ENCODE measurements at places on chromosomes 3 and 15.

- DNase-seq, result no peak
Measured at GRCh38 chr15:50959717-50960116, 51.2 kb downstream of the AP4E1 start.

DNA sequence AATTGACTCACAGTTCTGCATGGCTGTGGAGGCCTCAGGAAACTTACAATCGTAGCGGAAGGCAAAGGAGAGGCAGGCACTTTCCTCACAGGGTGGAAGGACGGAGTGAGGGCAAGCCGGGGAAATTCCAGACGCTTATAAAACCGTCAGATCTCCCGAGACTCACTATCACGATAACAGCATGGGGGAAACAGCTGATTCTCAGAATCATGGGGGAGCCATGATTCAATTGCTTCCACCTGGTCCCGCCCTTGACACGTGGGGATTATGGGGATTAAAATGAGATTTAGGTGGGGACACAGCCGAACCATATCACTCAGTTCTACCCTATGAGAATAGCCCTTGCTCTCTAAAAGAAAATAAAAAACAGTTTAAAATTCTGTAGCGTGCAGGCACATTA lies 13.4 kb upstream of the SYNPR start:
- DNase-seq, result no peak

DNA sequence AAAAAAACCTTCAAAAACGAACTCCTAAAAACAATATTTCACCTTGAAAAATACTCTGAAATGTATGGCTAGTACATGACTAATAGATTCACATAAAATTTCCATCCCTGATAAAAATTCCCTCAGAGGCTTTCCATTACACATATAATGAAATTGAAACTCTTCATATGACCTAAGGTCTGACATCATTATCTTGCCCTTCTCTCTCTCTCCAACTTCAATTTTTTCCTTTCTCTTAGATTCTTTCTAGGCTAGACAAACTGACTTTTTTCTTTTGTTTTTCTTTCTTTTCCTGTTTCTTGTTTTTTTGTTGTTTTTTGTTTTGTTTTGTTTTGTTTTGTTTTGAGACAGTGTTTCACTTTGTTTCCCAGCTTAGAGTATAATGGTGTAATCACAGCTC lies 1220.5 kb downstream of the ROBO2 start:
- no peak for DNase-seq

DNA sequence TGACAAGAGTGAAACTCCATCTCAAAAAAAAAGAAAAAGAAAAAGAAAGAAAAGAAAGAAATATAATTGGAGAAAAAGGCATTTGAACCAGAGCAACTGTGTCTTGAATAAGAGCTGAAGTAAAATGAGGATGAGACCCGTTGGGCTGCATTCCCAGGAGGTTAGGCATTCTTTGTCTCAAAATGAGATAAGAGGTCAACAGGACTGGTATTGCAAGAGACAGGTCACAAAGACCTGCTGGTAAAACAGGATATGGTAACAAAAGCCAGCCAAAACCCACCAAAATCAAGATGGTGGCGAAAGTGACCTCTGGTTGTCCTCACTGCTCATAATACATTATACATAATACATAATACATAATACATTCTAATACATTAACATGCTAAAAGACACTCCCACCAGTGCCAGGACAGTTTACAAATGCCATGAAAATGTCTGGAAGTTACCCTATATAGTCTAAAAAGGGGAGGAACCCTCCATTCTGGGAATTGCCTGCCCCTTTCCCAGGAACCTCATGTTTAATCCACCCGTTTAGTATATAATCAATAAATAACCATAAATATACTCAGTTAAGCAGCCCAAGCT lies 8.6 kb upstream of the TIPIN start:
- no peak for DNase-seq

DNA sequence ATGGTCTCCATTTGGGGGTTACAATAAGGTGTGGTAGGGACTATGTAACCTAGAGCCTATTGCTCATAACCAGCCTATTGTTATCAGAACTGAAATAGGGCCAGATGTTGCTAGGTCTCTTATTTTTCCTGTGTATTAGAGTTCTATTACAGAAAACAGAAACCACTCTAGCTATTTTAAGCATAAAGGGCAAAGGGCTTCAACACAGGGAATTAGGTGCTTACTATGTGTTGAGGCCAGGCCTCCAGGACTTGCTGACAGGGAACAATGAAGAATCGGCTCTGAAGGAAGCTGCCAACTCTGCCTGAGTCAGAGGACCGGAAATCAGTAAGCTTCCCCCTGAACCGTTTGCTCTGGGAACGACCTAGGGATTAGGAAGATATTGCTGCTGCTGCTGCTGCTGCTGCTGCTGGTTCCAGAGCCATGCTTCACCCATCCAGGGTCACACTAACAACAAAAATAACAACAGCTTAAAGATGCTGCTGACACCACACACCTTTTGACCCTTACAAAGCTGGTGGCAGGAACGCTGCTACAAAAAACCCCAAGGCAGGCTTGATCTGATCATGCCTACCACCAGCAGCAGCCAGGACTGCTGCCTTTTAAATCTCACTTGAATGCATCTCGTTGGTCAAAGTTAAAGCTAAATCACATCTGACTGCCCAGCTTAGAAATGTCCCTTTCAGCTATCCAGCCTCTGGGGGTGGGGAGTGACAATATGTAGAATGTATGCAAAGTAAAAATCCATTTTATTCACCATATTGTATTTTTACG lies 276.9 kb upstream of the IL12A start:
- no peak for DNase-seq

- DNase-seq, result no peak
Measured at GRCh38 chr3:47016086-47016933, 36.8 kb downstream of the NBEAL2 start.

DNA sequence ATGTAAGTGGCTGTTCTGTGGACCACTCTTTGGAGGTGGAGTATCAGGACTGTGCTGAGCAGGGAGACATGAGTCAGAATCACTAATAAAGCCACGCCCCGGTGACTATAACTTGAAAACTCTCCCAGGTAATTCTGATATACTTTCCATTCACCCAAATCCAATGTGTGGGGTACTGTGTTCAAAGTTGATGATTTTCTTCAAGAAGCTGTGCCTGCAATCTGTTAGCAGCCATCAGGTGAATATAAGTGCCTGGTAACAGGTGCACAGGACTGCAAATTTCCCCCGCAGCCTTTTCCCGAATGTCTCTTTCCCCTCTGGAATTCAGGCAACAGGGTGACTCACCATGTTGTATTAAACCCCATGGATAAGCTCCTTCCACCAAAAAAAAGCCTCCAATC lies 17.0 kb downstream of the MAGI1 start:
- no peak for DNase-seq

GRCh38 chr3:52006820-52007133 lies 11.1 kb upstream of the RPL29 start:
- no peak for DNase-seq

DNA sequence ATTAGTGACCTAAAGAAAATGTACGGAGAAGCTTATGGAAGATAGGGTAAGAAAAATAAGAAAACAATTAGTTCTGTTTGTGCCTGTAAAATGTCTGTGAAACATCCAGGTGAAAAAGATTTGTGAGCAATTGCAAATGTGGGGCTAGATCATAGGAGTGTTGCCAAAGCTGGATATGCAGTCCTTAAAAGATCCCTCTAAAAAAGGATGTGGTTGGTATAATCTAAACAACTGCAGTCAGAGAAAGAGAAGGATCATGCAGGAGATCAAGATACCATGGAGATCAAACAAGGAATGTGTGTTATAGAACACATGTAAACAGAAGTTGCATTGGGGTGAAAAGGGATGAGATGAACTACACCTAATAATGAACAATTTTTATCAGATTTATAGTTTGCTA lies 116.8 kb downstream of the ALCAM start:
- DNase-seq, result no peak

DNA sequence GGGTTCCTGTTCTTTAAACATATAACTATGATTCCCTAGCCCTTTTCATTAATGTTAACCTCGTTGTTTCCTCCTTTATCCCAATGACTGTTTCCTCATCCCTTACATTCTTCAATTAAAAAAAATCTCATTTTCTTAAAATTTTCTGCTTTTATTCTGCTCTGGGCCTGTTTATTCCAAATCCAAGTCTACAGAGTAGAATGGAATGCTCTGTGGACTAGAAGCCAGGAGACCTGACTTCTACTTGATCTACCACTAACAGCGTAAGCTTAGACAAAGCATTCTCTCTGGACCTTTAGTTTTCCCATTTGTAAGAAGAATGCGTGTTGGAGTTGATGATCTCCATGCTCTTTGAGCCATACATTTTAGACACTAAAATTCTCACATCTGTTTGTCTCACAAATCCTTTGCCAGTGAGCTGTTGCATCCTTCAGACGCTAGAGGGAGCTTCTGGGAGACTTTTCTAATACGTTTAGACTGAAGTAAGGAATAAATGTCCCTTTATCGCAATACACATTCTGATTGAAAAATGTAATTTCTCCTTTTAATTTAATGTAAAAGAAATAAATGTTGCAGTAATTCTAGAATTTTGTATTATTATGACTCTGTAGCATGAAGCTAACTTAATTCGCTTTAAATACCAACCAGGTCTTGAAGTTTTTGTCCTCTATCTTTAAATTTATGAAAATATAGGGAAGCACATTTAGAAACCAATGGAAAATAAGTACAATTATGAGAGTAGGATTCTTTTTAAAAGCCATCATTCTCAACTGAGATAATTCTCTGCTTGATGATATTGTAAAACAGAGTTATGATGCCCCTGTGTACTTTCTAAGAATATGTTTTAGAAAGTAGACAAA lies 21.7 kb upstream of the GMNC start:
- DNase-seq, result peak; percentile 76

DNA sequence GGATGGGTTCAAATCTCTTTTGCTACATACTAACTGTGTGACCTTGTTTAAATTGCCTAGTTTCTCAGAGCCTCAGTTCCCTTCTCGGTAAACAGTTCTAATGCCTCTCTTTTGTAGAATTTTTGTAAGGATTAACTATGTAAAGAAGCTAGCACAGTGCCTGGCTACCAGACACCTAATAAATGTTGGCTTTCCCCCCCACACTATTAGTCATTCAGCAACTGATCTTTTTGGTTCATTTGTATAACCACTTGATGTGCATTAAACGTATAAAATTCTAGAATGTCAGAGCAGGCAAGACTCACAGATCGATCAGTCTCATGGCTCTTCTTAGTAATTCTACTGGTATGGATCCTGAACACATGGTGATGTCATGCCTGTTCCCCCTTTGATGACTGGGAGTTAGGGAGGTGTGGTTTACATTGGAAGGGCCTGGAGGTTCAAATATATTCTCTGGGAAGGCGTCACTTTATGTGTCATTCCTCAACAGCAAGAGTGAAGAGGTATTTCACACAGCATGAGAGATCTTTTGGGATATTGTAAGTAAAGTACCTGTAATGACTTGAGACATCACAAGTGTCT lies 6.5 kb downstream of the TAGLN3 start:
- no peak for DNase-seq

GRCh38 chr15:59917504-59918157 lies 86.5 kb upstream of the FOXB1 start:
- DNase-seq, result peak; percentile 68

DNA sequence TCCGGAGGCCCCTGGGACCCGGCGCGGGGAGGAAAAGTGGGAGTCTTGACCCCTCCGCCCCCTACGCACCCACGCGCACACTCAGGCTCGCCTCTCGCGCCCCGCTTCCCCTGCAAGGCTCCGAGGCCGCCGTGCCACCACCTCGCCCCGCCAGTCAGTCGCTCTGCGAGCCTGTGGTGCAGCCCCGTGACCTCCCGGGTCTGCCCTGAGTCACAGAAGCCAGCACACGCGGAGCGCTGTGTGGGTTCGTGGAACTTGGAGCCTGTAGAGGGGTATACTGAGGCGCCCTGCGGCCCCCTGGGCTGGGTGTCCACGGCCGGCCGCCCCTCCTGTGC lies 380 bp upstream of the ALS2CL start:
- DNase-seq, result no peak

DNA sequence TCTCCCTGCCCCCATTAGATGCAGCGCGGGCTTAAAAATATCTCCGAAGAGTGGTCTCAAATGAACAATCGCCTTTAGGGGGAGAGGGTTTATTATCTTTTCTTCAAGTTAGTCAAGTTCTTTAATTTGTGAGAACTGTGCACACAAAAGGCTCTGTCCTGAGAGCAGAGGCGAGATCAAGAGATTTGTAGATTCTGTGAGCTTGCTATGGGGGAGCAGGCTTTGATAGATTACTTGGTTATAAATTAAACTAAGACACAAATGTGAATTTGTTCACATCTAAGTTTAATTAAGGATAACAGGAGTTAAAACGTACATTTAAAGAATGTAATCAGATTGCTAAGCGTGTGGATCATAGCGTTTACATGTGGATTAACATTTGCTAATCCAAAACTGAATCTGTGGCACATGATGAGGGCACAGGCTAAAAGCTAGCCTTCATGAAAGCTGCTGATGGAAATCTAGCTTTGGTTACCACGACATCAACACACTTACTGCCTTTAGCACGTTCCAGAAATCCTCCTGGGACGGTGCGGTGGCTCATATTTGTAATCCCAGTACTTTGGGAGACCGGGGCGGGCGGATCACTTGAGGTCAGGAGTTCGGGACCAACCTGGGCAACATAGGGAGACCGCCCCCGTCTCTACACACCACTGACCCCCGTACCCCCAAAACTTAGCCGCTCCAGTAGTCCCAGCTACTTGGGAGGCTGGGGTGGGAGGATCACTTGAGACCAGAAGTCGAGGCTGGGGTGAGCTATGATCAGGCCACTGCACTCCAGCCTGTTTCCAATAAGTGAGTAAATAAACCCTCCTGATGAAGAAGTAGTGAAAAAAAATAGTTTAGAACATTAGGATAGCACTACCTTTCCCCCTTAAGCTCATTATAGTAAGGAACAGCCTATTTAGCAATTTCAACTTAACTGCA lies 1.0 kb upstream of the PRTG start:
- DNase-seq, result no peak

DNA sequence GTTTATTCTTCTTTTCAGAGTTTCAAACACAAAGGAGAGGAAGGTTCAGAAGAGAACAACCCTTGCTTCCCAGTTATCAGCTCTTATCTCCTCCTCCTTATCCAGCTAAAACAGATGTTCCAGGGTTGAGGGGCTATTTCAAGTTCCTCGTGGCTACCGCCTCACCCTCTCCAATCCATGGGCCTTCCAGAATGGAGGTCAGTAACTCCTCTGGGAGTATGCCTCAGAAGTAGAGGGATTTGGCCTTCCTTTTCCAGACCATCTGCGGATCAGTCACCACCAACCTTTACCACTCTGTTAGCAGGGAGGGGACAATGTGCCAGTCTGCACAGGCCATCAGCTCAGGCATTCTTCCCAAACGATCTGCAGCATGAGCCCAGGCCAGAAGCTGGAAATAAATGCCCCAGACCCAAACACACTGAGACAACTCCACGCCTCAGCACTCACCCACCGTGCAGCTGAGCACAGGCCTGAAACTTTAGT lies 14.8 kb downstream of the HTR3C start:
- DNase-seq, result no peak

GRCh38 chr15:28975766-28976179 lies 90.0 kb downstream of the APBA2 start:
- peak; percentile 67 for DNase-seq

GRCh38 chr3:162348912-162349311 lies 852.3 kb downstream of the OTOL1 start:
- no peak for DNase-seq
